ENCODE measurements at places on chromosomes 12 and 14.

- DNase-seq: no peak
Observed at GRCh38 chr12:116339800-116340371, 62.4 kb upstream of the MED13L start.

DNA sequence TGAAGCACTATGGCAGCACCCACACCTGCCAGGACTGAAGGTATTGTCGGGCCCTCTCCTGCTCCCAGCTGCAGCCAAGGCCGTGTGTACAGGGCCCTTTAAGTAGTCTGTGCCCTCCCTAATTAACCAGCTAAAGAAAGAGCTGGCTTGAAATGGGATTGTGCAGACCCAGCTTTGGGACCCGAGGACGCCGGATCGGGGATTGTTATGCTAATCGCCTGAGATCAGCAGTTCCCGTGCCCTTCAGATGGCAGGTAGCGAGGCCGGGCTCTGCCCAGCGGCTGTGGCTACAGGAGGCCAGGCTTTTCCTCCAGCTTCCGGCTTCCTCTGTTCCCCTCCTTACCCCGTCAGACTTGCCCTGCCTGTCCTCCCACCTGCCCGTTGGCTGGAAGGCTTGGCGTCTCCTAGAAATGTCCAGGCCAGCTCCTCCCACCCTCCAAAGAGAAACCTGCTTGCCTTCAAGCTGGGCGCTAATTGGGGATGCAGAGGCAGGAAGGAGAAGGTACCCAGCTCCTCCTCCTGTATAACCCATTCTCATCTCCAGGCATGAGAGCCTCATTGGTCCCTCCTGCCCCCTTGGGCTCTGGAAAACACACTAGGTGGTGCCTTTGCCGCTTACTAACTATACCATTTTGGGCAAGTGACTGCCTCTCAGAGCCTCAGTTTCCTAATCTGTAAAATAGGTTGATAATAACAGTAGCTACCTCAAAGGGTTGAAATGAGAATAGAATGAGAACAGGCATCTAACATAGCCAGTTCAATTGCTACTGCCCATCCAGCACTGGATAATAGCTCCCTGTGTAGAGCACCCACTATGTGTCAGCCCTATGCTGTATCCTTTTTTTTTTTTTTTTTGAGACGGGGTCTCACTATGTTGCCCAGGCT lies 25.8 kb upstream of the MSI1 start:
- no peak for DNase-seq

DNA sequence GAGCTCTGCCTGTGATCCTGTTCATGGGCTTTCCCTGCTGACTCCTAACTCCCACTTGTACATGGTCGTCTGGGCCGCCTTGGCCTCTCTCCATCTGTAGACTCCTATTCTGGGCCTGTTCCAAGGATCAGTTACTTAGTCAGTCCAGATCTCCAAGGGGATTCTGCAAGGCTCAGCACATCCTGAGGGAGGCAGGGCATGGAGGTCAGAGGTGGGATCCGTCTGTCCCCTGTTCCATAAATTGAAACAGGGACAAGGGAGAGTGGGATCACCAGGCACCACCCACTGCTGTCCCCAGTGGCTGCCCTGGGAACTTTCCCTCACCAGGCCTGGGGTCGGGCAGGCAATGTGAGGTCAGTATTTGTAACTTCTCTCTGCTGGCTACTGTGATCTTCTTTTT lies 43.5 kb downstream of the KCTD10 start:
- DNase-seq: no peak

DNA sequence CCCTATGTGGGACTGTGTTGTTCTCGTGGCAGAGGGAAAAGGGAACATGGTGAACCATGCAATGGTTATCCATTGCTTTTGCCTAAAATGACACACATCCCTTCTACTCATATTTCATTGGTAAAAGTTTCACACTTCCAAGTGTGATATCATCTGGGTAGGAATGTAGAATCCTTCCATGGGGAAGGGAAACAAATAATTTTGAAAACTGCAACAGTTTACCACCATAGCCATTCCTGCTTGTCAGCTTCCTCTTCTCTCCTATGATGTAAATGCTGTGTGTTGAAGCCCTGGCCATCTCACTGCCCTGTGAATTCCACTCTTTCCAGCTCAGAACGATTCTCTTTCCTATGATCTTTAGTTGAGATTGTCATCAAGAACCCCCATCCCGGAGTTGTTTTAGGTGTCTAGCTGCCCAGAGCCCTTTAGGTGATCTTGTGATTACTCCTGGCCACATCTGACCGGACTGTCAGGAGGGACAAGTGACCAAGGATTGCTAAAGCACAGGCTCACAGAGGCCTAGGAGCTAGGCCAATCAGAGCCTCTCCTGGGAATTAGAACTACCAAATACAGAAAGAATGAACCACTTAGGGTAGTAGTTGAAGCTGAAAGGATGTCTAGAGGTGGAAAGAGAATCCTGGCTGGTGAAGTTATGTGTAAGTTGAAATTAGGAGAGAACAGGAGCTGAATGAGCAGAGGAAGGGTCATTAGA lies 84.6 kb downstream of the VCPKMT start:
- DNase-seq: peak; percentile 21

- DNase-seq: no peak
Observed at GRCh38 chr14:103280278-103280928, 53.6 kb upstream of the EIF5 start.

DNA sequence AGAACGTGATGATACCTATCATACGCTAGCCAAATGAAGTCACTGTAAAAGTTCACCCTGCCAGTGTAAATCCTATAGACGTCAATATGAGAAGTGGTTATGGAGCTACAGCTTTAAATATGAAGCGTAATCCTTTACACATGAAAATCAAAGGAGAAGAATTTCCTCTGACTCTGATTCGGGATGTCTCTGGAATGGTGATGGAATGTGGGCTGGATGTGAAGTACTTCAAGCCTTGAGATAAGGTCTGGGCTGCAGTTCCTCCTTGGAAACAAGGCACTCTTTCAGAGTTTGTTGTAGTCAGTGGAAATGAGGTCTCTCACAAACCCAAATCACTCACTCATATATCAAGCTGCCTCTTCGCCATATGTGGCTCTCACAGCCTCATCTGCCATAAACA lies 53.1 kb upstream of the NAP1L1 start:
- peak; percentile 100 for DNase-seq

DNA sequence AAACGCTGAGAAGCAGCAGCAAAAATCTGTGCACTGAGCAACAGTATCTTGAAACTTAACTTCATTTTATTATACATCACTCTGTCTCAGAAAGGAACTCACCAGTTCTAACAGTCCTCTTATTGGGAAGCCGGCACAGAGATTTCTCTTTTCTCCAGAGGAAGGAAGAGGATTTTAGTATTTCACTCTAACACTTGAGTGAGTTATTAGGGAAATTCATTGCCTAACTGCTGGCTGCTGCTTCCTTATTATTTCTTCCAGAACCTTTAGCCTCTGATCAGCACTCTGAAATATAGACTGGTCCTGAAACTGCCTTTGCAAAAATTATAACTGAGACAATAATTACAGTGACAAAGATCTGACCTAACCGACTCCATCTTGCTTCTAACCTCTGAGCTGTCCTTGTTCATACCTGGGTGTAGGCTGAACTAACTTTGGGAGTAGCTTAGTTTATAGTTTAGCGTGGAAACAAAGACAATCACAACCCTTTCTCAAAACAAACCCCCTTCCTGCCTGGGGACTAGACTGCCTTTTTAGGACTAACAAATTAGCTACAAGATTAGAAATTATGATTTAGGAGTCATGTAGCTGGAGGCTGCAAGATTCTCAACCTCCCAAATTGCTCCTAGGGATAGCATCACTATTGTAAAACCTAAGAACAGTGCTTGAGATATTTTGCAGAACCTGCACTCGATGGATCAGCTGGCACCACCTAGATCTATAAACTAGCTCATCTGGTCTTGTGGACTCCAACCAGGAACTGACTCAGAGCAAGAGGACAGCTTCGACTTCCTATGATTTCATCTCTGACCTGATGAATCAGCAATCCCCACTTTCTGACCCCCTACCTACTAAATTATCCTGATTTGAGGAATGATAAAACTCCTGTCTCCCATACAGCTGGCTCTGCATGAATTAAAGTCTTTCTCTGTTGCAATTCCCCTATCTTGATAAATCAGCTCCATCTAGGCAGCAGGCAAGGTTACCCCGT lies 117.5 kb downstream of the DYRK2 start:
- peak; percentile 51 for DNase-seq

Measured in NCI-H226 (cell line).